HL-60 (cell line): ENCODE measurements at places on chromosomes 3 and 15.

- DNase-seq, result no peak
Measured at GRCh38 chr15:44535523-44536301, 1.2 kb upstream of the EIF3J start.

DNA sequence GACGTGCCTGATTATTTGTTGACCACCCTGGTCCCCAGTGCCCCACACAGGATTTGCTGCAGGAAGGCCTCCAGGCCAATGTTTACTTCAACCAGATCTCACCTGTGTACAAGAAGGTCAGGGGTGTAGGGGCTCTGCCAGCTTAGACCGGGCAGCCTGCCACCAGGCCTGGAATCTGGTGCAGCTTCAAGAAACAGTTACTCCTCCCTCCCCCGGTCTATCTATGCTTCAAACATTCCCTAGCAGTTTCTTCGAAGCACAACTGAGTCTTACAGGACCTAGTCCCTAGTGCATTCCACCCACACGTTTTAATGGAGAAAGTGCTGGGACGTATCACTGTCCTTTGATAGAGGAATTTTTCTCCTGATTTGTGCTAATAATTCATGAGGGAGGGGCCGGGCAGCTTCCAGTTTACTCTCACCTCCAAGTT is 8.0 kb downstream of the SH3BP5 start:
- DNase-seq, result no peak

GRCh38 chr3:196194542-196194915 is 16.7 kb downstream of the ZDHHC19 start:
- DNase-seq, result no peak

DNA sequence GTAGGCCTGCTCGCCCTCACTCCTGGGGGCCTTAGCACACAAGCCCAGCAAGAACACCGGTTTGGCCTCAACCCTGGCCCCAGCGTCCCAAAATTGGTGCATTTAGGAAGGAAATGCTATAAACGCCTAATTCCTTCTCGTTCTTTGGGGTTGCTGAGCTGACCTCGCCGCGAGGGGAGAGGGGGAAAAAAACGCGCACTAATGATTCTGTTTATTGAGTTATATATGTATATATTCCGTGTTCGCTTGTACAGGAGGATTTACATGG is 3.9 kb downstream of the FEZF2 start:
- no peak for DNase-seq

GRCh38 chr3:105355408-105356061 is 11.2 kb upstream of the ALCAM start:
- no peak for DNase-seq

DNA sequence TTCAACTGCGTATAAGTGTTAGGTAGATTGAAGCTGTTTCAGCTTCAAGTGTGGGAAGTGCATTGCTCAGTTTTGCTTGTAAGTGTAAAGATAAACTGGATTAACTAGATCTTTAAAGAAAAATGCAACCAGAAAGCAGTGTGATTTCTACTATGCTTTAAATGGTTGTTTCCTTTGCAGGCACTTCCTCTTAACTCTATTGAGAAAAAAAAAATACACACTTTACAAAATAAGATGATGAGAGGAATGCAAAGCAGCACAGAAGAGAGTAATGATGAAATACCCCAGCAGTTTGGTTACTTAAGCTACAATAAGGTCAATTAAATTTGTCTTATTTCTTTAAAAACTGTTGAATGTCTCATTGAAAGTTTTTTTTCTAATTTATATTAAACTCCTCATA is 40.8 kb downstream of the DPH6 start:
- no peak for DNase-seq

GRCh38 chr15:95138604-95139270 is 907.4 kb downstream of the MCTP2 start:
- no peak for DNase-seq

- DNase-seq, result no peak
Measured at GRCh38 chr15:87805117-87805820, 451.3 kb downstream of the NTRK3 start.

DNA sequence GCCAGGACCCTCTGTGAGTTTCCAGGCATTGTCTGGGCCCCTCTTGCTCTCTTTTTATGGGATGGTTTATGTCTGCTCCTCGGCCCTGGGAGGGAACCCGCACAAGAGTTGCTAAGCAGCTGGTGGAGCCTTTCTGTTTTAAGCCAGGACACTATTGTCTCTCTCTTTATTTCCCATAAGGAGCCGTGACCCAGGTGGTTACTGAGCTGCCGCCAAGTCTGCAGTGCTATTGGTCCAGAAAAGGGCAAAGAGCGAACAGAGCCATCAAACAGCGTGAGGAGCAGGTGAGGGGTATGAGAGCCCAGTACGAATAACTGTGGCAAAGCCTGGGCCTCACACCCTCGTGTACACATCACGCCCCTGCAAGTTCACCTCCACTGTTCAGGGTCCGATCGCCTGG is 280.2 kb downstream of the SHQ1 start:
- DNase-seq, result no peak

GRCh38 chr3:141380987-141381386 is 12.7 kb downstream of the ZBTB38 start:
- no peak for DNase-seq

- no peak for DNase-seq
Measured at GRCh38 chr3:113600418-113601182, 68.2 kb downstream of the SIDT1 start.

DNA sequence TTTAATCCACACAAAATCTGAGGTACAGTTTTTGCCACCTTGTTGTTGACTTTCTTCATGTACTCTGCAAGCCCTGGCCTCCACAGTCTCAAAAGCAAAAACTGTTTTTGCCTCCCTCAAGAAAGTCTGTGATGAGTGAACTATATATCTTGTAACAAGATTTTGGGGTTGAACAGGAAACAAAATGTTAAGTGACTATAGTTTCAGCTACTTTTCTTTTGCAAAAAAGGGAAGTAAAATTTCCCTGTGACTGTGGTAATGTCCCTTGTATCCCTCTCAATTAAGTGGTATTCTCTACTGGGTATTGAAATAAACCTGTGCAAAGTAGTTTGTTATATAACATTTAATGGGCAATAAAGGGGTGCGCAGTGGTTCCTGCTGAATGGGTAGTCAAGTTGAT is 21.3 kb upstream of the SCAANT1 start:
- DNase-seq, result no peak

- no peak for DNase-seq
Measured at GRCh38 chr3:137471130-137471529, 293.0 kb upstream of the SOX14 start.

- DNase-seq, result peak; percentile 2
Measured at GRCh38 chr15:83106994-83107840, at the start of gene TM6SF1. TM6SF1 (plus strand) TSS chr15:83107645; CDS start chr15:83107681, 36 bp downstream.

DNA sequence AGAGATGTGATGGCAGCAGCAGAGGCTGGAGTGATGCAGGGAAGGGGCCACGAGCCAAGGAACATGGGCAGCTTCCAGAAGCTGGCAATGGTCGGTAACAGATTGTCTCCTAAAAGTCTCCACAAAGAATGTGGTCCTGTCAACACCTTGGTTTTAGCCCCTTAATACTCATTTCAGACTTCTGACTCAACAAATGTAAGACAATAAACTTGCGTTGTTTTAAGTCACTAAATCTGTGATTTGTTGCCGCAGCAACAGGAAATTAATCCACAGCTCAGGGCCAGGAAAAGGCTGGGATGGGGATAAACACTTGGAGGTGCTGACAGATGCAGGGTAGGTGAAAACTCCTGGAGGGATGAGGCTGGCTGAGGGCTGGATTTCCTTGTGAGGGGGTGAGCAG is 69.9 kb downstream of the OXNAD1 start:
- DNase-seq, result no peak

- DNase-seq, result no peak
Measured at GRCh38 chr15:84937144-84937543, 44.5 kb upstream of the PDE8A start.

GRCh38 chr15:40010686-40011085 is 28.3 kb downstream of the SRP14 start:
- no peak for DNase-seq

DNA sequence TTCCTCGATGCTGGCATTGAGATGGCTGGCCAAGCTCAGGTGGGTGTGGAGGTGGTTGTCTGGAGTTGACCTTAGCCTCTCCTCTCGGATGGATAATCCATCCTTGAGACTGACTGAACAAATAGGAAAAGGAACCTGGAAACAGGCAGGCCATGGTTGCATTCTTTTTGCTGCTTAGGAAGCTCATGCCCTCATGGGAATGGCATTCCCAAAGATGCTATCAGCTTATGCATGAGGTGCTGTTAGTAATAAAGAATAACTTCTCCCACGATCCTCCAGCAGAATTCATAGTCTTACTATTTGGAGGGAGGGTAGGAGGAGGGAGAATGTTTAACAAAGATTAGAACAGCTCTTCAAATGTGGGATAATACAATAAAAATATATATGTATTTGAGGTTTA is 303.0 kb upstream of the TPM1 start:
- DNase-seq, result no peak

DNA sequence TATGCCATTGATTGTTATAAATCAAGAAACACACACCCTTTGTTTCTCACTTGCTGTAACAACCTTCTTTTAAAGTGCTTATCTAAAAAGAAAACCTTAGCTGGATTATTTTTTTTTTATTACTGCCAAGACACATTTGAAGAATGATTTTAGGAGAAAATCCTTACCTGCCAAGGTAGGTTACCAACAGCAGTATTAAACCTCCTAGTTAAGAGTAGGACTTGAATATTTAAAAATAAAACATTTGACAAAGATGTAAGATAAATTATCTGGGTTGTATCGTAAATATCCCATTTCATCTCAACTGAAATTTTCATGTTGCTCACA is 192.1 kb downstream of the PDZRN3 start:
- DNase-seq, result no peak

- DNase-seq, result no peak
Measured at GRCh38 chr3:149481491-149481890, 7.0 kb downstream of the TM4SF4 start.

DNA sequence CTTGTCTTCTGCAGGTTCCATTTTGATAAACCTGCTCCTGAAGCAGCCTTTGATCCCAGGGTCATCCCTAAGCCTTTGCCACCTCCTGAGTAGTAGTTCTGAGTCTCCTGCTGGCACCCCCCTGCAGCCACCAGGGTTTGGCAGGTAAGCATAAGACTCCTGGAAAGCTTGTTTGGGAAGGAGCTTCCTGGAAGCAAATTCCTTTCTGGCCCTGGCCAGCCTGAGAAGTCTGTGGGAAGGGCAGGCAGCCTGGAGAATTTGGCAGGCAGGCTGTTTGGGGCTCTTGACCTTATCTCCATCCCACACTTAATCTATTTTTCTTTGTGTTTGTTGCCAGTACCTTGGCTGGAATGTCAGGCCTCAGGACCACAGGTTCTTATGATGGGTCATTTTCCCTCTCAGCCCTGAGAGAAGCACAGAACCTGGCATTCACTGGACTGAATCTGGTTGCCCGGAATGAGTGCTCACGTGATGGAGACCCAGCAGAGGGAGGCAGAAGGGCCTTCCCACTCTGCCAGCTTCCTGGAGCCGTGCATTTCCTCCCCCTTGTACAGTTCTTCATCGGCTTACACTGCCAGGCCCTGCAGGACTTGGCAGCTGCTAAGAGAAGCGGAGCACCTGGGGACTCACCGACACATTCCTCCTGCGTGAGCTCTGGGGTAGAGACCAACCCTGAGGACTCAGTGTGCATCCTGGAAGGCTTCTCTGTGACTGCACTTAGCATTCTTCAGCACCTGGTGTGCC is 13.4 kb downstream of the ATRIP start:
- DNase-seq, result no peak

- no peak for DNase-seq
Measured at GRCh38 chr3:186784820-186785494, 1.6 kb downstream of the EIF4A2 start.

DNA sequence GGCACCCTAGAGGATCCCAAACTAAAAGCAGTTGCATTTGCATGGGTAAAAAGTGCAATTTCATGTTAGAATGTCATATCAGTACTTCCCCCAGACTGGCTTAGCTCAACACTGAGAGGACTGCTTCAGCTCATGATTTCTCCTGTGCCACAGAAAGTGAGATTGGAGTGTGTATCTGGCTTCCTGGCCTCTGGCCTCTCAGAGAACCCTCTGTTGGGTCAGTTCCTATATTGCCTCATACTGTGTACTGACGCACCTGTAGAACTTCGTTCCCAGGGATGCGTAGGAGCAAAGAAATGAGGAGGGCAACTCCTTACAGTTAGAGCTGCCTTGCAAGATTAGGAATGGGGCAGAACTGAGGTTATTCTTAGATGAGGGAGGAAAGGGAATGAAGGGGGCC is 340.8 kb downstream of the TIGIT start:
- DNase-seq, result no peak

- no peak for DNase-seq
Measured at GRCh38 chr3:12198301-12198700, 39.6 kb upstream of the TIMP4 start.

DNA sequence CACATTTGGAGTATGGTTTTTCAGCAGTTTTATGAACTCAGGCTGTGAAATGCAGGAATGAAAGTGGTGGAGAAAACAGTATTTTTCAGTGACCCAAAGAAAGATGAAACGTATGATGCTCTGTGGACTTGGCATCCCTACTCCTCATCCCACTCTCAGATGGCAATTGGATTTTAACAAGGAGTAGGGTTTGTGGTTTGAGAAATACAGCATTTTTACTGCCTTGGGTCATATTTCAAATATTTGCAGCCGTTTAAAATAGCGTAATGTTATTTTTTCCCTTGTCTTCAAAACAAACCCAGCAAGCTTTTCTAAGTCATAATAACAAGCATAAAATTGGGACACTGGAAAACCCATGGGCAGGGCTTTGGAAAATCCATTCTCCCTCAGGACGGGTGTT is 117.2 kb upstream of the LRIG1 start:
- no peak for DNase-seq

DNA sequence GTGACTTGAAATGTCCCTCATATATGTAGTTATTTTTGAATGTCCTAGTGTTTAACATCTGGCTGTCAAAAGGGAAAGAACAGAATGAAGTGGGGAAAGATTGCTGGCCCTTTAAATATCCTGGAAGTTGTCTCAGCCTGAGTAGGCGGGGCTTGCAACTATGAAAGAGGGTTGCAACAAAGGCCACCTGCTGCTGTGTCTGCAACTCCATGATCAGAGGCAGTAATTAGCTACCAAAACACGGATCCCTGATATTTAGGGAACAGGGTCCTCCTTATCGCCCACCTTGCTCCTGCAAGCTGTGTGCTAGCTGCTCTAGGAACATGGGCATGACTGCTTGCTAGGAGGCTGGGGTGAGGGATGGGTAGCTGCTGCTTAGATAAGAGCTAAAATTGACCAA is 100.2 kb upstream of the CFAP20DC start:
- no peak for DNase-seq

DNA sequence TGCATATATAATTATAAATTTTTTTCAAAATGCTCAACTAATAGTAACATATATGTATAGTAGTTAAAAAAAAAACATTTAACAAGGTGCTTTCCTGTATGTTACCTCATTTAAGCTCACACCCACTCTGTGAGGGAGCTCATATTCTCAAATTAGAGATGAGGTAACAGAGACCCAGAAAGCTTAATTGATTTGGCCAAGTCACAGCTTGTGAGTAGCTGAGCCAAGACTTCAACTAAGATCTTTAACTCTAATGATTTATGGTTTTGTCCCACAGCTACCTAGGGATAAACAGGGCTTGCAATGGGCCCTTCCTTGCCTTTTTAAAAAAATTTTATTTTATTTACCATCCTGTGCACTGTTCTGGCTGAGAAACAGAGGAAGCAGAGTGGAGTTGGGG is 230.0 kb upstream of the GOLIM4 start:
- DNase-seq, result no peak
